ENCODE measurements at places on chromosomes 3 and 15.

GRCh38 chr15:70829371-70830166 is 24.4 kb downstream of the LARP6 start:
- no peak for ATAC-seq

GRCh38 chr15:62782071-62782841 is 260.3 kb upstream of the TPM1 start:
- ATAC-seq, result peak; percentile 95

GRCh38 chr3:177792311-177793030 is 595.2 kb upstream of the TBL1XR1 start:
- ATAC-seq, result no peak

GRCh38 chr3:78337801-78338211 is 1297.9 kb downstream of the ROBO2 start:
- ATAC-seq, result no peak

- ATAC-seq, result no peak
These were observed 4.1 kb downstream of the RCN2 start for GRCh38 chr15:76935620-76936019.

- no peak for ATAC-seq
These were observed 6.5 kb upstream of the CILP start for GRCh38 chr15:65217526-65218482.

DNA sequence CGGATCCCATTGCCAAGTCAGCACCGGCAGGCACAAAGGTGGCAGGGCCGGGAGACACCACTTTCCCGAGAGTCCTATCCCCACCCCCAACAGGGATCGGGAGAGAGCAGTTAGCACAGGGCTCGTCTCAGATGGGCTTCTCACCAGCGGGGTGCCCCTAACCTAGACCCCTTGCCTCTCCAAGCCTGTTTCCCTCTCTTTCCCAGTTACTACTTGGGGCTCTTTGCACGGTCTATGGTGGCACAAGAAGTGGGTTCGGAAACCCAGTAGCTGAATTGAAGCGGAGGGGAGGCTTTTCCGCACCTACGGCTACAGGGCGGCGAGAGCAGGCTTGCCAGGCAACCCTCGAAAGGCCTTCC is 383 bp upstream of the EFCC1 start:
- peak; percentile 5 for ATAC-seq

- no peak for ATAC-seq
These were observed 9.5 kb downstream of the PAK2 start for GRCh38 chr3:196749125-196749524.

- ATAC-seq, result peak; percentile 53
These were observed 259.9 kb downstream of the FGF12 start for GRCh38 chr3:192467230-192468140.
